ENCODE measurements at places on chromosomes 1 and 21.

DNA sequence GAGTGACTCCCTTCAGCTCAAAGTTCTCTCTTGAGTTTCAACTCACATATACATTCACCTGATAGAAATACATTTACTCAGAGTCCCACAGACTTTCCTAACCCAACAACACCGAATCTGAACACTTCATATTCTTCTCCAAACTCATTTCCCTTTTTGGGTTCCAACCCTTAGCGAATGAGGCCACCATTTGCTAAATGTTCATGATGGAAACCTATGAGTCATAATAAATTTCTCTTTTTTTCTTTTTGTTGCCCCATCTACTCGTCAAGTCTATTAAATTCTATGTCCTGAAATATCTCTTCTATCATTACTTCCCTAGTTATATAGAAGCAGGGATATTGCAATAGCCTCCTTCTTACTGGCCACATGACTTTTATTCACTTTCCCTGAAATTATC is 100.1 kb downstream of the HLX start:
- DNase-seq: no peak

- no peak for DNase-seq
Measured at GRCh38 chr1:64046891-64047290, 156.5 kb upstream of the UBE2U start.

- no peak for DNase-seq
Measured at GRCh38 chr1:65355031-65355712, 45.8 kb downstream of the DNAJC6 start.

GRCh38 chr1:156247460-156248322 is at the start of gene PAQR6:
PAQR6 (minus strand) TSS chr1:156248056; CDS start chr1:156246731, 1,325 bp downstream.
- DNase-seq: no peak

All from GOT3 (cell line).